ENCODE measurements at places on chromosomes 4 and X.

GRCh38 chr4:45043911-45044310 lies 317.6 kb upstream of the GNPDA2 start:
- no peak for DNase-seq

DNA sequence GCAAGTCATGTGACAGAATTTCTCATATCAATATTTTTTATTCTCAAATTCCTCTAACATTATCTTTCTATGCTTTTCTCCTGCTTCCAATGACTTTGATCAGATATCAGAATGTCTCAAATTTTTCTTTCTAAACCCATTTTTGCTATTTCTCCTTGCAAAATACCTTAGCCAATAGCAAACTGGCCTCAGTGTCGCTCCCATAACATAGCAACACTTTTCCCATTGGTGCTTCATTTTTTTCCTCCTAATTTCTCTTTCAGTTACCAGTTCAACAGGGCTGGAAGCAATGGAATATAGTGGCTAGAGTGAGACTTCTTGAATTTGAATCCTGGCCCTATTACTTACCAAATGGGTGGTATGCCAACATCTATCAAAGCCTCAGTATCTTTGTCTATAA lies 1091.6 kb downstream of the C4orf33 start:
- DNase-seq, result no peak

GRCh38 chr4:15654593-15655222 lies 449 bp downstream of the FBXL5 start:
- peak; percentile 63 for DNase-seq

DNA sequence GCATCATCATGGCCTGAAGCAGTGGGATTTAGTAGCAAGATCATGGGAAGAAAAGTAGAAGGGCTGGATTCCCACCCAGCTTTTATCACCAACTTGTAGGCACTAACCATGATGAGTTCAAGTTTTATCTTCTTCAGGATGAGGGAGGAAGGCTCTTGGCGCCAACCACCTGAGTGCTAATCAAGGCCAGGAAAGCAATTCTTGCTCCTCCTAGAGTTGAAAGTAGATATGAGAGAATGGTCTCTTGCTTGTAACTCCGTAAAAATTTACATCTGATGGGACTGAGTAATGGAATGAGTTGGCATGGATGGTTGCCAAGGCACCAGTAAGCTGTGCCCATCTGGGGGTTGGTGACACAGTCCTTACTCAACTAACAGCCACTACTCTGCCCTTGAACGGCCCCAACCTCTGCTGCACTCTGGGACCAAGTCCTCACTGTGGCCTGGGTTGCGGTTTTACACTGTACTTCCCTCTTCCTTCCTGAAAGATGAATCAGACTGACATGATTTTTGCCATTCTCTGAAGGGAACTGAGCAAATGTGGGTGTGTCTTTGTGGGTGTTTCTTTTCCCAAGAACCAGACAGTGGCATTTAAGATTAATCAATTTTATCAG lies 39.4 kb upstream of the NDP start:
- peak; percentile 20 for DNase-seq

DNA sequence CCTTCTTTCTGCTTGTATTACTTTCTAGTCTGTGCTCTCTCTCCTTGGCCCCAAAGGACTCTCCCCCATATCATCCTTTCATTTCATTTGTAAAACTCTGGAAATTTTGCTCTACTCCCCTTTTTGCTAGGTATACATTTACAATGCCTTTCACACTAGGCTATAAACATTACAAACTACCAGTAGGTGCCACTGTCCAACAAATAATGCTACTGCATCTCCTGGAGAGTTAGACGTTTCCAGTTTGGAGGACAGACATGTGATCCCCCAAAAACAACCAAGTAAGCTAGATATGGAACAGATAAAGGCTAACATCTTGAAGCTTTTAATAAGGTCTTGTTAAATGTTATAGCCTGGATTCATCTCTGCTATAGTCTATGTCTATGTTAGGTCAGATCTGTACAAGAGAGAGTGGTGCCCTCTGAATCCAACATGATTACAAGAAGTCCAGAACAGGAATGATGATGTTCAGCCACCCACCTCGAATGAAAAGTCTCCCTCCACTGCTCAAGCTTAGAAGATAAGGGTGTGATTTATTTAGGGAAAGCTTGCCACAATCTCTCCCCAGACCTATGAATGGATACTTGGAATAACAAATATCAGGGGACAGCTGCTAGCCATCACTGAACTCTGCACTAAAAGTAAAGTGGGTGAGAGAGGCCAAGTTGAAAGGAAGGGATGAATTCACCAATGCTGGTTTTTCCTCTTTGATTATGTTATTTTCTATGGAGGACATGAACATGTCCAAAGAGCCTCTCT lies 14.3 kb downstream of the CBR4 start:
- DNase-seq, result no peak

GRCh38 chr4:69823481-69824186 lies 36.3 kb downstream of the SULT1E1 start:
- DNase-seq, result no peak

GRCh38 chr4:121070274-121070673 lies 2.1 kb downstream of the NDNF start:
- no peak for DNase-seq

GRCh38 chr4:3220476-3221183 lies 28.3 kb upstream of the MSANTD1 start:
- DNase-seq, result peak; percentile 9

DNA sequence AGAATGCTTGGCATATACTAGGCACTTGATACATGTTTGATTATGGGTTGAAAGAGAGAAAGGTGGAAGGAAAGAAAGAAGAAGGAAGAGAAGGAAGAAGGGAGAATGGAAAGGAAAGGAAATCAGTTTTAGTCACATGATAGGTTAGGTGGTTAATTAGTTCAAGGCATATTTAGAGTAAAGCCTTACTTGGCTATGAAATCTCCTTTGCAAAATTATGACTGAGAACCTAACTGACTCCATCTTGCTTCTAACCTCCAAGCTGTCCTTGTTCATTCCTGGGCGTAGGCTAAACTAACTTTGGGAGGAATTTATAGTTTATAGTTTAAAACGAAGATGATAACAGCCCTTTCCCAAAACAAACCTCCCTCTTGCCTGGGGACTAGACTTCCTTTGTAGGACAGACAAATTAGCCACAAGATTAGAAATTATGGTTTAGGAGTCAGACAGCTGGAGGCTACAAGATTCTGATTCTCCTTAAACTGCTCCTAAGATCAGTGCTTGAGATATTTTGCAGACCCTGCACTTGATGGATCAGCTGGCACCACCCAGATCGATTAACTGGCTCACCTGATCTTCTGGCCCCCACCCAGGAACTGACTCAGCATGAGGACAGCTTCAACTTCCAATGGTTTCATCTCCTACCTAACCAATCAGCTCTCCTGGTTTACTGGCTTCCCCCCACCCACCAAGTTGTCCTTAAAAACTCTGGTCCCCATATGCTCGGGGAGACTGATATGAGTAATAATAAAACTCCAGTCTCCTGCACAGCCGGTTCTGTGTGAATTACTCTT lies 55.0 kb downstream of the TXK start:
- no peak for DNase-seq

DNA sequence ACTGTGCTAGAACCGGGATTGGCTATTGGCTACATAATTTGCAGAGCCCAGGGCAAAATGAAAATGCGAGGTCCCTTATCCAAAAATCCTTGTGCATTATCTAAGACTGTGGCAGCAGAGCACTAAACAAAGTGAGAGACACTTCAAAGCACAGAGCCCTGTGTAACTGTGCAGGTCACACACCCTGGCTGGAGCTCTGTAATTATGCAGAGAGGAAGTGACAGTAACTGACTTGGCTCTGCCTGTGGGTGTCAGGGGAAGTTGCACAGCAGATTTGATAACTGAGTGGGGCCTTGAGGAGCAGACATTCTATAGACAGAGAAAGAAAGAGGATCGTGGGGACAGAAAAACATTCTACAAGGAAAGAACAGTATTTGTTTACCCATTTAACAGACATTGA lies 173.5 kb upstream of the FMR1 start:
- no peak for DNase-seq

GRCh38 chr4:165689159-165689558 lies 183.9 kb upstream of the TLL1 start:
- no peak for DNase-seq
